ENCODE measurements at places on chromosomes 1 and 21.

DNA sequence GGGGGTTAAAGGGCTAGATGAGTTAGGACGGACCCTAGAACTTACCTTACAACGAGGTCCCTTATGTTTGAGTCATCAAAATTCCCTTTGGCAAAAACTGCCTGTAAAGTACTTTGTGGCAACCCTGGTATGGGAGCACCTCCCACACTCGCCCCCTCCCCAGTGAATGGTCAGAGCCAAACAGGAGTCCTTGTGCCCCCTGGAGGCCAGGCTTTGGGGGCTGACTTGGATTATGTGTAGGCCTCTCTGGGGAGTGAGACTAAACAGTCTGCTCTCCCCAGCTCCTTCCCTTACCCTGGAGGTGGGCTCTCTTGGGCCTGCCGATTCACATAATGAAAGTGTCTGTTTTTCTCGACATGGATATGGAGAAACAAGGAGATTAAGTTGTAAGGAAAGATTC lies 81.2 kb downstream of the ADCY10 start:
- H3K27me3 ChIP-seq, result no peaks in the 10 kb centered on the region
- DNase-seq, result no peak
- peaks cover 2% of the 10 kb centered on the region for H3K4me1 ChIP-seq
- H3K4me3 ChIP-seq, result no peak overlapping the region
- no peaks in the 10 kb centered on the region for H3K36me3 ChIP-seq
- H3K27ac ChIP-seq, result no peak overlapping the region

- no peak overlapping the region for H3K4me3 ChIP-seq
- H3K4me1 ChIP-seq, result no peaks in the 10 kb centered on the region
- no peak overlapping the region for H3K27ac ChIP-seq
- no peaks in the 10 kb centered on the region for H3K27me3 ChIP-seq
- H3K36me3 ChIP-seq, result no peaks in the 10 kb centered on the region
- no peak for DNase-seq
Measured at GRCh38 chr21:18617291-18617690, 213.7 kb upstream of the TMPRSS15 start.

DNA sequence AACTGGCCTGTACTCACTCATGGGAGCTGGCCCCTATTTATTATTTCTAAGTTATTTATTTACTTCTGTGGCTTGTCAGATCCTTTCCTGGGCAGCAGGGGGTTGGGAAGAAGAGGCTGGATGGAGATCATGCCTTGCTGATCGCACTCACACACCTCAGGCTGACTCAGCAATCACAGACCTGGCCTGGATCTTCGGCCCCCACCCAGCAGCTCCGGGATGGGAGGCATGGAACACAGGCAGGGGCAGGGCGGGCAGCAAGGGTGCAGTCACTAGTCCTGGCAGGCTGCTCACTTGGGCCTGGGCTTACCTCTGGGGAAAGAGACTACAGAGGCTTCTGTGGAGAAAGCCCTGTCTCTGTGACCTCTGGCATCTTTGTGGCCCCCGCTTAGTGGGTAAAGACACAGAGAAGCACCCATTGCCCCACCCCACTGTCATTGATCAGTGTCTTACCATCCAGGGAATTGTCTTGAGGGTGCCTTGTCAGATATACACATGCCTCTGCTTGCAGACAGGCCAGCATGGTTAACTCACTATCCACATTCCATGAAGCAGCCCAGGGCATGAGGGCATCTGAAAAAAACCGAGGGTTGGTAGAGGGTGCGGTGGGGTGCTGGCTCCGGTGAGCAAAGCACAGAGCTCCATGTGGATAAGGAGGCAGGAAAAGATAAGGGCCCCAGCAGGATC lies 3.7 kb downstream of the ARTN start:
- H3K36me3 ChIP-seq, result no peaks in the 10 kb centered on the region
- H3K4me3 ChIP-seq, result no peak overlapping the region
- DNase-seq, result peak; percentile 45
- H3K27me3 ChIP-seq, result no peaks in the 10 kb centered on the region
- H3K4me1 ChIP-seq, result peaks cover 18% of the 10 kb centered on the region

GRCh38 chr1:28244549-28245251 lies 8.8 kb downstream of the ATP5IF1 start:
- DNase-seq, result no peak
- no peak overlapping the region for H3K4me3 ChIP-seq
- no peaks in the 10 kb centered on the region for H3K36me3 ChIP-seq
- H3K27ac ChIP-seq, result no peak overlapping the region
- H3K27me3 ChIP-seq, result no peaks in the 10 kb centered on the region

GRCh38 chr21:41507521-41508414 lies at the start of gene TMPRSS2:
TSS of gene TMPRSS2 (minus strand) at chr21:41508158. CDS start at chr21:41498133, 10,025 bp downstream.
- peaks cover 27% of the 10 kb centered on the region for H3K27me3 ChIP-seq
- H3K4me3 ChIP-seq, result peak within 1 kb of the TSS; percentile 63
- no peaks in the 10 kb centered on the region for H3K36me3 ChIP-seq
- peaks cover 6% of the 10 kb centered on the region for H3K4me1 ChIP-seq

DNA sequence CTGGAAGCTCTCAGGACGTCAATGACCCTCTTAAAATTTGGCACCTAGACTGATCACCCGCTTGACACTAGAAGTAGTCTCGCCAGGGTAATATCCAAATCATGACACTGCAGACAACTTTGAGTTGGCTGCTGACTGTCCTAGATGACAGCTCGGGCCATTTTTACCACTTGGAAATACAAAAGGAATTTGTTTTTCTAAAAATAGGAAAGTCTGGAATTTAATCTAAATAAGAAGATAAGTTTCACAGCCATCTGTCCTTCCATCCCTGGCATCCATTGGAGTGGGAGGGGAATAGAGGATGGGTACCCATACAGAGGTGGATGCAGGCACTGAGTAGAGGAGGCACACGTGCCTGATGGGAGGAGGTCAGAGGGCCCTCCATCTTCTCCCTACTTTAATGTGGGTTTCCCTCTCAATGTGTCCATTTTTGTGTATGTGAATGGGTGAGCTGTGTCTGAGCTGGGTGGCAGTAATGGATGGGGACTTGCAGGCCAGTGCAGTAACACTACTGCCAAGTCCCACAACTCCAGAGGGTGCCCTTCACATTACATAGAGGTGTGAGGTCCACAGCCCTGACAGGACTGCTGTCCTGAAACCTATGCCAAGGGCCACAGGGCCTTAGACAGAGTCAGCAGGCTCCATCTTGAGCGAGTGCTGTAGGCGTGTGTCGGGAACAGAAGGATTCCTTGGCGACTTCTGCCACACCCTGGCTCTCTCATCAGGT lies 104.8 kb upstream of the IPO9 start:
- H3K36me3 ChIP-seq, result no peaks in the 10 kb centered on the region
- H3K4me3 ChIP-seq, result no peak overlapping the region
- H3K27me3 ChIP-seq, result no peaks in the 10 kb centered on the region
- DNase-seq, result no peak
- no peak overlapping the region for H3K27ac ChIP-seq
- peaks cover 19% of the 10 kb centered on the region for H3K4me1 ChIP-seq

- DNase-seq, result no peak
- H3K27ac ChIP-seq, result peak overlapping the region; percentile 30
- H3K36me3 ChIP-seq, result peaks cover 35% of the 10 kb centered on the region
Measured at GRCh38 chr21:26842300-26842699, 2.9 kb downstream of the ADAMTS1 start.

GRCh38 chr1:44559330-44559729 lies 115.0 kb downstream of the TMEM53 start:
- H3K27me3 ChIP-seq, result no peaks in the 10 kb centered on the region
- H3K4me3 ChIP-seq, result no peak overlapping the region
- no peaks in the 10 kb centered on the region for H3K36me3 ChIP-seq
- no peaks in the 10 kb centered on the region for H3K4me1 ChIP-seq
- no peak overlapping the region for H3K27ac ChIP-seq
- DNase-seq, result no peak

- no peak overlapping the region for H3K4me3 ChIP-seq
- no peaks in the 10 kb centered on the region for H3K27me3 ChIP-seq
- no peak for DNase-seq
- no peaks in the 10 kb centered on the region for H3K4me1 ChIP-seq
Measured at GRCh38 chr1:27074175-27074780, 61.6 kb upstream of the TENT5B start.

- peaks cover 57% of the 10 kb centered on the region for H3K4me1 ChIP-seq
- no peak for DNase-seq
- no peak overlapping the region for H3K27ac ChIP-seq
- no peaks in the 10 kb centered on the region for H3K27me3 ChIP-seq
- no peak overlapping the region for H3K4me3 ChIP-seq
Measured at GRCh38 chr1:43540653-43541071, 10.0 kb downstream of the PTPRF start.

GRCh38 chr1:55128418-55128995 lies 86.7 kb downstream of the USP24 start:
- no peak overlapping the region for H3K4me3 ChIP-seq
- DNase-seq, result no peak
- H3K27me3 ChIP-seq, result no peaks in the 10 kb centered on the region
- H3K36me3 ChIP-seq, result peaks cover 12% of the 10 kb centered on the region

GRCh38 chr1:189021577-189021976 lies 1456.1 kb downstream of the BRINP3 start:
- H3K4me1 ChIP-seq, result no peaks in the 10 kb centered on the region
- no peaks in the 10 kb centered on the region for H3K36me3 ChIP-seq
- no peak overlapping the region for H3K27ac ChIP-seq
- DNase-seq, result no peak

- H3K4me1 ChIP-seq, result no peaks in the 10 kb centered on the region
- H3K27ac ChIP-seq, result no peak overlapping the region
- H3K4me3 ChIP-seq, result no peak overlapping the region
- no peaks in the 10 kb centered on the region for H3K36me3 ChIP-seq
Measured at GRCh38 chr1:167463080-167463479, 55.2 kb downstream of the CD247 start.

DNA sequence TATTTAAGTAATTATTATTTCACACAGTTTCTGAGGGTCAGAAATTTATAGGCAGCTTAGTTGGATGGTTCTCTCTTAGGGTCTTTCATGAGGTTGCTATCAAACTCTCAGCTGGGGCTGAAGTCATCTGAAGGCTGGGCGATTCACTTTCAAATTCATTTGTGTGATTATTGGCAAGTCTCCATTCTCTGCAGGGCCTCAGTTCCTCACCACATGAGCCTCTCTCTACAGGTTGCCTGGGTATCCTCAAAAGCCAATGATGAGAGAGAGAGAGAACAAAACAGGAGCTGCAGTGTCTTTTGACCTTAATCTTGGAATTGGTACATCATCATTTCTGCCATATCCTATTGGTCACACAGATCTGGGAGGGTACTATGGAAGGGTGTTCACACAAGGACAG lies 29.6 kb upstream of the COG2 start:
- no peaks in the 10 kb centered on the region for H3K36me3 ChIP-seq
- no peaks in the 10 kb centered on the region for H3K27me3 ChIP-seq
- H3K4me3 ChIP-seq, result no peak overlapping the region
- no peak overlapping the region for H3K27ac ChIP-seq

Measured in trophoblast cell (in vitro differentiated cells and primary cell).